ENCODE measurements at places on chromosomes 6 and 20. TPM values are rescaled to one million over a fixed set of nuclear protein-coding genes. Genes with fewer than 3 reads are reported as not detected.

The RPS6KA2 gene
- total RNA-seq = 16.2 TPM

The DEFB132 gene
- total RNA-seq = not detected

DNA sequence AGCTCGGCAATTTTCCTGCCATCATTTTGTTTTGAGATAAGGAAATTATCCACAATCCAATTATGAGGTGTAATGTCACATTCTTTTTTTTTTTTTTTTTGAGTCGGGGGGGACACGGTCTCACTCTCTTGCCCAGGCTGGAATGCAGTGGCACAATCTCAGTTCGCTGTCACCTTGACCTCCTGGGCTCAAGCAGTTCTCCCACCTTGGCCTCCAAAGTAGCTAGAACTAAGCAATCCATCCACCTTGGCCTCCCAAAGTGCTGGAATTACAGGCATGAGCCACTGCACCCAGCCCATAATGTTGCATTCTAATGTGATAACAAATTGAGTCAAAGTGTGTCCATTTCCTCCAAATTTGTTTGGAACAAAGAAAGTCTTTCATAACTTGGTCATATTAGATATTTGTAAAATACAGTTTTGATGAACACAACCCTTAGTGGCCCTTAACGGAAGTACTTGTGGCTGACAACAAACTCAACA lies 144.1 kb upstream of the AFDN start:
- peak overlapping the region; percentile 68 for H3K27ac ChIP-seq
- DNase-seq = no peak

DNA sequence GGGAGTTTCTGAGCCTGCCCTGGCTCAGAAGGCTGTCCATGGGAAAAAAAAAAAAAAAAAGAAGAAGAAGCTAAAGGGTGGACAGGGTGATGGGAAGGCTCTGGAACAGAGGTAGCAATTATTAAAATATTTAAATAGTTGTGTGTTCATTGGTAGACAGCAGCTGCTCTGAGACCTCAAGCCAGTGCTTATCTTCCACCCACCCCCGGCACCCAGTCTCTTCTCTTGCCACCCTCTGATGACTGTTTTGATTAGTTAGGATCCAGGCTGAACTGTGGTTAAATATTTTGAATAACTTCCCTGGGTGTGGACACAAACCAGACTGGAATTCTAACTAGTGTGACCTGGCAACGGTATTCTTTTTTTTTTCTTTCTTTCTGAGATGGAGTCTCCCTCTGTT lies 16.9 kb upstream of the SRSF3 start:
- peak; percentile 94 for DNase-seq
- H3K4me3 ChIP-seq = no peak overlapping the region
- peak overlapping the region; percentile 96 for H3K27ac ChIP-seq
- no peaks in the 10 kb centered on the region for H3K36me3 ChIP-seq

- H3K27ac ChIP-seq = no peak overlapping the region
- H3K4me1 ChIP-seq = peaks cover 11% of the 10 kb centered on the region
- no peaks in the 10 kb centered on the region for H3K27me3 ChIP-seq
- no peak for DNase-seq
- H3K36me3 ChIP-seq = peaks cover 97% of the 10 kb centered on the region
- H3K4me3 ChIP-seq = no peak overlapping the region
These were observed 58.3 kb downstream of the COL12A1 start for GRCh38 chr6:75147512-75147911.
